ENCODE measurements at places on chromosomes 5 and 9. TPM values are rescaled to one million over a fixed set of nuclear protein-coding genes. Genes with fewer than 3 reads are reported as not detected.

DNA sequence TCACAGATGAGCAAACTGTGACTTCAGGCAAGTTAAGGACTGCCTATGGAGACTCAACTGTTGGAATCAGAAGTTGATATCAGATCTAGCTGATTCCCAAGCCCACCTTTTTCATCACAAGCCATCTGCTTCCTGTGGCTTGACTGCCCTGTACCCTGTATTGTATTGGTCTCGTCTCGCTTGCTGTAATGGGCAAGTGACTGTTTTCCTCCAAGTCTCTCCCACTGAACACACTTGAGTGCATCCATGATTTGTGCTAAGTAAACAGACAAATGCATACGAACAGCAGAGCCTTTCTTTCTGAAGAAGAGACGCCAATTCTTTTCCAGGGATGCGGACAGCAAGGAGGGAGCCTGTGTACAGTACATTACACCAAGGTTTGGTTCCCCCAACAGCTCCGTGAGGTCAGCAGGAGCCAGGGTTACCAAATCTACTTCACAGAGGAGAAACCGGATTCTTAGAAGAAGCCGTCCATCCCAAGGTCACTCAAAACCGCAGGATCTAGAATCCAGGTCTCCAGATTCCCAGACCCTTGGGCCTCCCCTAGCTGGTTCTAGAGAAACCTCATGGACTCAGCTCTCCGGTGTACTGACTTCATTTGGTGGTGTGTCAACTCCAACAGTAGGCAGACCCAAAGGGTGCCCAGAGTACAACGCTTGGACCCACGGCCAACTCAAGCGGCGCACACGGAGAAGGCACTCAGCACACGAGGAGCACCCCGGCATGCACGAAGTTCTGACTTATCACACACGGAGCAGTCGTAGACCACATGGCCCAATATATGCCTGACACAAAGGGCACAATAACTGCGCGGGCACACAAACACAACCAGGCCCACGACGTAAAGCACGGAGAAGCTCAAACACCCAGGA is 1.1 kb downstream of the BAG1 start:
- DNase-seq, result no peak

Gene ADGRD2
- total RNA-seq, result not detected

Gene SEMA6A
- 2.1 TPM for total RNA-seq

GRCh38 chr5:133225671-133226152 is 173.9 kb downstream of the HSPA4 start:
- DNase-seq, result no peak
